ENCODE measurements at places on chromosomes 6 and 20.

- no peak for DNase-seq
Measured at GRCh38 chr20:57460781-57461465, 64.0 kb downstream of the CTCFL start.

DNA sequence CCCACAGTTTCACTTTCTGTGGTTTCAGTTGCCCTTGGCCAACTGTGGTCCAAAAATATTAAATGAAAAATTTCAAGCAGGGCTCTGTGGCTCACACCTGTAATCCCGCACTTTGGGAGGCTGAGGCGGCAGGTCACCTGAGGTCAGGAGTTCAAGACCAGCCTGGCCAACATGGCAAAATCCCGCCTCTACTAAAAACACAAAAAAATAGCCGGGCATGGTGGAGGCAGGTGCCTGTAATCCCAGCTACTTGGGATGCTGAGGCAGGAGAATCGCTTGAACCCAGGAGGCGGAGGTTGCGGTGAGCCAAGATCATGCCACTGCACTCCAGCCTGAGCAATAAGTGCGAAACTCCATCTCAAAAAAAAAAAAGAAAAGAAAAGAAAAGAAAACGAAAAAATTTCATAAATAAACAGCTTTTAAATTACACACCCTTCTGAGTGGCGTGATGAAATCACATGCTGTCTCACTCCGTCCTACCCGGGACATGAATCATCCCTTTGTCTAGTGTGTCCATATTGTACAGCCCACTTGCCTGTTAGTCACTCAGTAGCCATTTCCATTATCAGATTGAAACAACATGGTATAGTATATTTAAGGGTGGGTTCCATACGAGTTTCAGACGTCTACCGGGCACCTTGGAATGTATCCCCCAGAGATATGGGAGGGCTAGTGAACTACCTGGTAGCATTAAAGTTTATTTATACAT lies 11.7 kb downstream of the PTPRK start:
- peak; percentile 67 for DNase-seq

GRCh38 chr6:136303516-136303915 lies 13.9 kb upstream of the BCLAF1 start:
- no peak for DNase-seq

DNA sequence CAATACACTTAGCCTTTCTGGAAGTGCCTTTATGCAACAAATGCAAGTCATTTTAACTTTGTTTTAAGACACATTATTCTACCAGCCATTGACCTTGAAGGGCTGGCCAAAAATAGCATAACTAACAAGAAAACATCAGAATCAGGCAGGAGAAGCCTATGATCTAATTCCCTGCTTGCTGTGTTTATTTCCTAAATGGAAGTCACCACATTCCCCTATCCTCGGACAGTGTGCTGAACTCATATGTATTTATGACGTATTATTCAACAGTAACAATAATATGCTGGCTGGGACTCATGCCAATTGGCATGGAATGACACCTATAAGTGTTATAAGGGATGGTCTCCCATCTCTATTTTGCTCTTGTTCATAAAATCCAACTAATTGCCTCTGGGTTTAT lies 140.7 kb downstream of the MAP3K7 start:
- no peak for DNase-seq

- no peak for DNase-seq
Measured at GRCh38 chr6:82744286-82745015, 321.2 kb downstream of the UBE3D start.

DNA sequence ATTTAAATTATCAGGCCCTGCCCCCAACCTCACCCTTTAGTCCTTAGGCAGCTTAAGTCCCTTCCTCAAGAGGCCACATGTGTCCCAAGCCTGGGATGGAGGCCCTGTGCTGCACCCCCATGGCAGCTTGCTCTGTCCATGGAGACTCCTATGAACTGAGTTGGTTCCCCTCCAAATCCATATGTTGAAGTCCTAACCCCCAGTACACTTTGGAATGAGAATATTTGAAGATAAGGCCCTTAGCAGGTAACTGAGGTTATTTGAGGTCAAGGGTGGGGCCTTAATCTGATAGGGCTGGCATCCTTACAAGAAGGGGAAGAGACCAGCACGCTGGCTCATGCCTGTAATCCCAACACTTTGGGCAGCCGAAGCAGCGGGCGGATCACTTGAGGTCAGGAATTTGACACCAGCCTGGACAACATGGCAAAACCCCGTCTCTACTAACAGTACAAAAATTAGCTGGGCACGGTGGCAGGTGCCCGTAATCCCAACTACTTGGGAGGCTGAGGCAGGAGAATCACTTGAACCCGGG lies 6.7 kb upstream of the BEND3 start:
- no peak for DNase-seq

DNA sequence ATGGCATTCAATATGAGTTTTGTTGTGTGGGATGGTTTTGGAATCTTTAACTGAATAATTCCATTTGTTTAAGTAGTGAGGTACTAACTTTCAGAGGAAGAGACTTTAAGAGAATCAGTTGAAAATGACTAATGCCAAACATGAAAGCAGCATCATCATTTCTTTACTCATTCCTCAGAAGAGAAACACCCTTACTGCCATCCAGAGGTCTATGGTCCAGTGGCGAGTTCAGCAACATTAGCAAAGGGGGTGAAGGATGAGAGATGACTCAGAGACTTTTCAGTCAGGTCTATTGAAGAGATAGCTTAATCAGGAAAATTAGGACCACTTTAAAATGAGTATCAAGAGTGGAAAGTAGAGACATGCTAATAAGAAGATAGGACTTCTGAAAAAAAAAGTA lies 118.8 kb downstream of the COL19A1 start:
- no peak for DNase-seq

DNA sequence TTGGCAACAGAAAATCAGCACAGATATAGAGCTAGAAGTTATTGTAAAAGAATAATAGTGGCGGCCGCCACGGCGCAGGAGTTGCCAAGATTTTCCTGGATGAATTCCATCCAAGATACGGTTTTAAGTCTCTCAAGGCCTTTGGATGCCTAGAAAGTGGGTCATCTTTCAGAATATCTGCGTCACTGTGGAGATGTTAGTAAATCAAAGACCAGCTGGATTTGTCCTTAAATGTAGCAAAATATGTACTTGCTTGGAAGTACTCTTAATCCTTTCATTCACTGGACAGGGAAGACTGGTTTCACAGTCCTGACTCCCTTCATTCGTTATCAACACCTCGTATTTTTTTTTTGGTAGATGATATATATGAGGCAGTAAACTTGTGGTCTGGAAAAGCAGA lies 83.0 kb downstream of the SLC22A3 start:
- peak; percentile 63 for DNase-seq

GRCh38 chr6:125612345-125612846 lies 137.0 kb upstream of the HEY2 start:
- DNase-seq = no peak

DNA sequence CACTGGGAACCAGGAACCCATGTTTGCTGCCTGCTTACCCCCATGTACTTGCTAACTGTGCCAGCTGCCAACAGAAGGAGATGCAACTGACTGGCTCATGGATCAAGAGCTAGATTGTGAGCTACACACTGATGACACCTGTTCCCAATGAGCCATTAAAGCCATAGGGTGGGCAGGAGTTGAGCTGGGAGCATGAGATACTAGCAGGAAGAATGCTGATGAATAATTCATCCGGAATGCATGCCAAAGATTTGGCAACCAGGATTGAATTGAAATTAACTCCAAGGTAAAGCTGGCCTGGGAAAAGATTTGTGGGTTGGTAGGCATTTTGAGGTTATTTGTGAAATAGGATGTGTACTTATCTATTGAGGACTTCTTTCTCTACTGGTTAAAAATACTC lies 631.1 kb downstream of the KIF16B start:
- no peak for DNase-seq

- DNase-seq = no peak
Measured at GRCh38 chr6:33315793-33316602, 1.5 kb downstream of the ZBTB22 start.

DNA sequence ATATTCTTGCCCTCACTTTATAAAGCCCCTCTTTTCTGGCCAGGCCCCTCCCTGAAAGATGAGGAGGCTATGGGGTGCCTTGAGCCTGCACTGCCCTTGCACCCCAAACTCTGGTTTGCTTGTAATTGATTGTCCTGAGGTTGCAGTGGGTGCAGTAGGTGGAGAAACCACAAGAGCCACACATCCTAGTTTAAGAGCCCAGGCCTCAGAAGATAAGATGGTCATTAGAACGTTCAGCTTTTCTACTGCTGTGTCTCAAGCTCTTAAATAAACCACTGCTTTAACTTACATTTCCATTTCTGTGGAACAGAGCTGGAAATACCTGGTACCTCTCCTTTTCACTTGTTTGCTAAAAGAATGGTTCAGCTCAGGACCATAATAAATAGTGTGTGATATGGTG lies 9.0 kb downstream of the MRAP2 start:
- no peak for DNase-seq

DNA sequence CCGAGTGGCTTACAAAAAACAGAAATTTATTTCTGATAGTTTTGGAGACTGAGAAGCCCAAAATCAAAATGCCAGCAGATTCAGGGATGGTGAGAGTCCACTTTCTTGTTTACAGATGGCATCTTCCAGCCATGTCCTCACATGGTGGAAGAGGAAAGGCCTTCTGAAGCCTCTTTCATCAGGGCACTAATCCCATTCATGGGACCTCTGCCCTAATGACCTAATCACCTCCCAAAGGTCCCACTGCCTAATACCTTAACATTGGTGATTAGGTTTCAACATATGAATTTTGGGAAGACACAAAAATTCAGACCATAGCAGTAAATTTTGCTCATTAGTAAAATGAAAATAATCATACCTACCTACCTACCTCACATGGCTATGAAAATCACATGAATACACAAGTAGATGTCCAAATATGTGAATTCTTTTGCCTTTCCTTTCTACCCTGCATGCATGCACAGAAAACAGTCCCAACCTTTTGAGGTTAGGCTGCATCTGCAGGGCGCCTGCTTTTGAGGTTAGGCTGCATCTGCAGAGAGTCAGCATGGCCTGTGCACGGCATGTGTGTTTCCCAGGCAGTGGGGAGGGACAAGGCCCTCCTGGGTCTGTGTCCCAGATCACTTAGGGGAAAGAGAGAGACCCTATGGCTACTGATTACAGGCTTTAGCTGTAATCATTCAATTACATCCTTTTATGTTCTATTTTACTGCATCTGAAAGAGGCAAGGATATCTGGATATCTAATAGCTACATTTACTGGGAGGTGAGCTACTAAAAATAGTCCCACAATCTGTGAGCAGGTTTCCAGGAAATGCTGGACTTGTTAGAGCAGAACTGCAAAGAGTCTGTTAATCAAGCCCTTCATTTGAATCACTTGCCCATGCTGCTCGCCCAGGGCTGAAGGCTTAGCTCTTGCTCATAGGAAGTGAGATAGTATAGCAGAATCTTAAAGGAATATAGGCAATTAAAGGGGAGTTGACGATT lies 497.7 kb upstream of the MARCKS start:
- DNase-seq = no peak

GRCh38 chr20:31666258-31667042 lies 28.7 kb downstream of the COX4I2 start:
- DNase-seq = no peak

DNA sequence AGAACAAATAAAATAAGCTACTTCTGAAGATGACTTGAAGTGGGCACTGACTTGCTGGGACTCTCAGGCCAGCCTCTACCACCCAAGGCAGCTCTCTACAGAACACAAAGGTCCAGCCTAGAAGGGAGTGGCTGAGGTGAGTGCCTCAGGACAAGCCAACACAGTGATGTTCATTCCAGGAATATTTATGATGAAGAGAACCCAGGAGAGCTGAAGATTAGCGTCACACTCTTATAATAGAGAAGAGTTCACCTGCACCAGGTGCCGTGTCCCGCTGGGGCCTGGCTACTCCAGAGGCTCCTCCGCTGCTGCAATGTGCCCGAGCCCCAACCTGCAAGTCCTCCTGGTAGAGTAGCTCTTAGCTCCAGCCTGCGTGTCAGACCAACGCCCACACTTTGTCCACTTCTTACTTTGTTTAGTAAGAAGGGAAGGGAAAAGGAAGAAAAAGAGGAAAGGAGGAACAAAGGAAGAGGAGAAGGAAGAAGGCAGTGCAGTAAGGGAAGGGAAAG lies 182.4 kb upstream of the QKI start:
- no peak for DNase-seq

GRCh38 chr20:48079028-48079427 lies 293.7 kb upstream of the SULF2 start:
- no peak for DNase-seq

DNA sequence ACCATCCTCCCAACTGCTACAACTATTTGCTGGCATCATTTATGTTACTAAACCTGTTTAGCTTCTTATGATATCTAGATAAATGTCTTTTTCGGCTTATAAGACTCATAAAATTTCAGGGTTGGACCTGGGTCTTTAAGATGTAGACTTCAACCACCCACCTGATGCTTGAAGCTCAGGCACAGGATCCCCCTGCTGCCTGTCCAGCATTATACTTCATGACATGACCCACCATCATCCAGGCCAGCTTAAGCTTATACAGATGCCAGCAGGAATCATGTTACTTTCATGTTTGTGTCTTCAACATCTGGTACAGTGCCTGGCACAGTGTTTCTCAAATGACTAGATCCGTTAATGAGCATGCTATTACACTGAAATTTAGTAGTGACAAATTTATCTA lies 47.4 kb downstream of the SLC17A5 start:
- no peak for DNase-seq

GRCh38 chr6:16251706-16252105 lies 13.3 kb downstream of the GMPR start:
- no peak for DNase-seq

DNA sequence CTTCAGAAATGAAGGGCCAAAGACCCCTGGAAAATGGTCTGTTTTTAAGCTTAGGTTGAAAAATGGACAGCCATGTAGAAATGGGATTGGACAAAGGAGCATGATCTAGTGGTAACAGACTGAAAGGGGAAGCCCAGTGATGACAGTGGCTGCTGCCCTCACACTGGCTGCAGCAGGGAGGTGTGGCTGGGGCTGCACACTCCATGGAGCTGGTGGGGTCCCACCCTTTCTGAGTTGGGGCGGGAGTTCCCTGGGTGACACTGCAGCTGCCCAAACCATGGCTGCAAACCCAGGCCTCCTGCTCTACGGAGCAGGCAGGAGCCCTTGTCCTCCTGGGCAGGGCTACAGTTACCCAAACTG lies 8.5 kb upstream of the PACSIN1 start:
- no peak for DNase-seq

DNA sequence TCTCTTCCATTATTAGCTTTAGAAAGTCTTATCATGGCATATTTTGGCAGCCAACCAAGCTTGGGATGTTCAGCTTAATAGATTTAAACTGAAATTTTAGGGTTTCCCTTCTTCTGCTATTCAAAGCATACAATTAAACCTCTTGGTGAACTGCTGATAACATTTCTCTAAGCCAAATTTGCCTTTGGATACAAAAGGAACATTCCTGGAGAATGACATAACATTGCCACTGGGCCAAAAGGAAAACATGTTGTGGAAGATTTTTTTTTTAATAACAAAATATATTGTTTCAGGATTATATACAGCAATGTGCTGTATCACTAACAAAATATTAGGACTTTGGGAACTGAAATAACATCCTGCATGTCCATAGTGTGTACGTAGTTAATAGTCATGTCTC lies 215.1 kb upstream of the TBX18 start:
- DNase-seq = no peak

DNA sequence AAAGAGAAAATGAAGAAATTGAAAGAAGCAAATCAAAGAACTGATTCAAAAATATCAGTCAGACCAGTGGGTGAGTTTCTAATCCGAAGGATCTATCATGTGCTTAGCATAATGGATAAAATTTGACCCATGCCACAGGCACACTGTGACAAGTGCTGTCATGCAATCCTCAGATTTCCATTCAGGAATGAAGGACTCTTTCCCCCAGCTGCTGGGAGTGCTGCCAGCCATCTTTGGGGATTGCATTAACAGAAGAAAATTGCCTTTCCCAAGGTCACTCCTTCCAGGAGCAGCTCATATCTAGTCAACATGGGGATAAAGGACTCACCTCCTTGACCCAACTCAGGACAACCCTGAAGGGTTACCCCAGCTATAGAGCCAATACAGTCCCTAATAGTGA lies 316.7 kb upstream of the TBX18 start:
- DNase-seq = no peak
